ENCODE measurements at places on chromosomes 7 and 10.

GRCh38 chr7:4147926-4148620, 534.0 kb upstream of the FOXK1 start:
- DNase-seq = no peak

GRCh38 chr10:89640241-89640640, 4.8 kb downstream of the PANK1 start:
- DNase-seq = no peak

- no peak for DNase-seq
Measured at GRCh38 chr7:110839866-110840265, 251.1 kb upstream of the LRRN3 start.

- peak; percentile 30 for DNase-seq
Measured at GRCh38 chr7:7992506-7992905, 23.9 kb downstream of the GLCCI1 start.

DNA sequence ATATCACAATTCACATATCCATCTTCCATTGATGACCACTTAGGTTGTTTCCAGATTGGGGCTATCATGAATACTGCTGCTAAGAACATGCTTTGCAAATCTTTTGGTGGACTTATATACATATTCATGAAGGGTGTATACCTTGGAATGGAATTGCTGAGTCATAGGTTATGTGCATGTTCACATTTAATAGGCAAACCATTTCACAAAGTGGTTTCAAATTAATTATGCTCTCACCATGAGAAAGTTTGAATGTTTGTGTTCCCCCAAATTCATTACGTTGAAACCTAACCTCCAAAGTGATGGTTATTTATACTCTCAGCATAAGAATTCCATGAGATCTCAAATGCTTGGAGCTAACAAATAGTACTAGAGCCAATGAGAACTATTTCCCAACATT, 86.4 kb downstream of the VPS41 start:
- peak; percentile 51 for DNase-seq

DNA sequence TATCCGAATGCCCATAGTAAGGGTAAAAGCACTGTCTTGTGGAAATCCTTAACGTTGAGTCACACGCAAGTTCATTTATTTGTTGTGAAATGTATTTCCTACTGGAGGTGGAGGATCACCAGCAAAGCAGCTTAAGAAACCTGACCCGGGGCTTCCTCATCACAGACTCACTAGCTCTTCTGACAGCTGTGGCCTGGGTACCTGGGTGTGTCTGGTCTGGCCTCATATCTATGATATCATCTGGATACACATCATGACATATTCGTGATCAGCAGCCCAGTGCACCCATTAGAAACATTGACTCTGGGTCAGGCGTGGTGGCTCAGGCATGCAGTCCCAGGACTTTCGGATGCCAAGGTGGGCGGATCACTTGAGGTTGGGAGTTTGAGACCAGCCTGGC, 8.8 kb downstream of the DRGX start:
- peak; percentile 19 for DNase-seq

DNA sequence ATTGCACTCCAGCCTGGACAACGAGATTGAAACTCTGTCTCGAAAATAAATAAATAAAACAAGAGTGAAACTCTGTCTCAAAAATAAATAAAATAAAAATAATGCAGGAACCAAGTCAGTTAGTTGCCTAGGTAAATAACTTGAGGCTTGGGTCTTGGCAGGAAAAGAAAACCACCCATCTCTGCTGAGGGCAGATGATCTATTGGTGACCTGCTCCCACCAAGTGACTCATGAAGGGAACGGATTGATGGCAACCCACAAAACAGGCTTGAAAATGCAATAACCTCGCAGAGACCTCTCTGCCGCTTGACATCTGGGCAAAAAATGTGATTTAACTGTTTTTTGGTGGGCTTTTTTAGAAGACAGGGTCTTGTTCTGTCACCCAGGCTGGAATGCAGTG, 86.6 kb downstream of the CALN1 start:
- no peak for DNase-seq

GRCh38 chr7:51009716-51010496, 227.2 kb upstream of the GRB10 start:
- DNase-seq = peak; percentile 61

GRCh38 chr7:88399696-88400240, 93.1 kb upstream of the STEAP4 start:
- no peak for DNase-seq

- DNase-seq = no peak
Measured at GRCh38 chr7:83415840-83416239, 233.1 kb downstream of the SEMA3E start.

- no peak for DNase-seq
Measured at GRCh38 chr7:157656195-157656769, 319.5 kb downstream of the DNAJB6 start.

DNA sequence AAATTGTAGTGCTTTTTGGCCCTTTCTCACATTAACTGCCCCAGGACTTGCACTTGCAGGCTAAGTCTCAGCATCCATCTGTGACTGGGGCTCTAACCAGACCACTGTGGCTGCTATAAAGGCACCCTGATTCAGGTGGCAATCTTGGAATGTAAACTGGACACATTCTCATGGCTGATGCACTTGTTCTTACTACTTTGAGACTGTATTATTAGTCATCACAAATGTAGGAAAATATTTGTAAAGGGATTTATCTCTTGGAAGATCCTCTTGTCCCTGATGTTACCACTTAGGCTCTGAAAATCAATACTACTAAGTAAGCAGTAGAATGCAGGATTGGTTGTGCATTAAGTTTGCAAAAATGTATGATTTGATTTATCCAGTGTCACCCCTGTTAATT, 25.0 kb downstream of the PDE1C start:
- DNase-seq = no peak

DNA sequence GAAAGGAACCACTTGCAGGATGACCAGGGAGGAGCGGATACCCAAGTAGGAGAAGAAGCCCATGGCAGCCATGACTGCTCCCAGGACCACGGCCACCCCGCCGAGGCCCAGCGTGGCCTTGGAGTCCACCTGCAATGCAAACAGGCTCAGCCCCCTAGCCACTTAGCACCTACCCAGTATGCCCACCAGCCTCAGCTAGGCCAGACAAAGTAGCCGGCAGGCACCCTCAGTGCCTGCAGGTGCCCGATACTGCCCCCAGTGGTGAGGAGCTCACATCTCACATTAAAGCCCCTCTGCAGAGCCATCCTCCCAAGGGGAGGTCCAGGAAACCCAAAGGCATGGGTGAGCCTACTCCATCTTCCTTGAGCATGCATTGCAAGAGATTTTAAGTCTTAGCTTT, 6.6 kb downstream of the NPC1L1 start:
- peak; percentile 15 for DNase-seq

DNA sequence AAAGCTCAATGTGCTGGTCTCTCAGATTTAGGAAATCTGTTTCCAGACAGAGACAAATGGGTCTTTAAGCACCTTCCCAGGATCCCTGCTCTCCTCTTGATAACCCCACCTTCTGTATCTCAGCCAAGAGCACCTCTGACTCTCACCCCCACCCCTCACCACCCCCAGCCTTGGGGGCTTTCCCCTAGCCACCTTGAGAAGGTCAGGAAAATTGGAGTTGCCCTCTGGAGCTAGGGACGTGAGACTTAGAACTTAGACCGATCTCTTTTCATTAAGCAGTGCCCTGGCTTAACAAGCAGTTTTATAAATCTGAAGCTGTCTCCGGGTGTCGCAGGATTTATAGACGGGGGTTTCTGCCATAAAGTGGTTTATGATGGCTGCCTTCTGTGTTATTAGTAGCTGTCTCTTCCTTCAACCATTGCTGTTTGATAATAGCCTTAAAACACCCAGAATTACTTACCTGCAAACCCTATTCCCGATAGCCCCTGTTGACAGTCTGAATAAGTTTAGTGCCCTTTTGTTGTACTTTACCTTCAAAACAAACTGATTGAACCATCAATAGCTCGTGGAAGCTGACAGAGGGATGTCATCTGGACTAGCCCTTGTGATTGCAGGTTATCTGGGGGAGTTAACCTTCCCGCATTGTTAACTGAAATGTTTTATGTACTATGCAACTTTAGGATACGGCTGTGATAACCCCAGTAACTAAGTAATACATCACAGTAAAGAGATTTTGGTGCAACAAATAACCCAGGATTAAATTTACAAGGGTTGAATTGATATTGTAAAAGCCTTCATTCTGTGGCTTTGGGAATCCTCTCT, 621.5 kb downstream of the LRMDA start:
- no peak for DNase-seq

DNA sequence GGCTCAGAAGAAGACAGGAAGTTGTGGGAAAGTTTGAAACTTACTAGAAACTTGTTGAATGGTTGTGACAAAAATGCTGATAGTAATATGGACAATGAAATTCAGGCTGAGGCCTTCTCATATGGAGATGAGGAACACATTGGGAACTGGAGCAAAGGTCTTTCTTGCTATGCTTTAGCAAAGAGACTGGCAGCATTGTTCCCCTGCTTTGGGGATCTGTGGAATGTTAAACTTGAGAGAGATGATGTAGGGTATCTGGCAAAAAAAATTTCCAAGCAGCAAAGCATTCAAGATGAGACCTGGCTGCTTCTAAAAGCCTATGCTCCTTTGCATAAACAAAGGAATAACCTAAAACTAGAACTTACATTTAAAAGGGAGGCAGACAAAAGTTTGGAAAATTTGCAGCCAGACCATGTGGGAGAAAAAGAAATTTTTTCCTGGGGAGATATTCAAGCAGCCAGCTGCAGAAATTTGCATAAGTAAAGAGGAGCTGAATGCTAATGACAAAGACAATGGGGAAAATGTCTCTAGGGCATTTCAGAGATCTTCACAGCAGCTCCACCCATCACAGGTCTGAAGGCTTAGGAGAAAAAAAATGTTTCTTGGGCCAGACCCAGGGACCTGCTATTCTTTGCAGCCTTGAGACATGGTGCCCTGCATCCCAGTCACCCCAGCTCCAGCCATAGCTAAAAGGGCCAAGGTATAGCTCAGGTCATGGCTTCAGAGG, 16.5 kb upstream of the KCND2 start:
- no peak for DNase-seq

DNA sequence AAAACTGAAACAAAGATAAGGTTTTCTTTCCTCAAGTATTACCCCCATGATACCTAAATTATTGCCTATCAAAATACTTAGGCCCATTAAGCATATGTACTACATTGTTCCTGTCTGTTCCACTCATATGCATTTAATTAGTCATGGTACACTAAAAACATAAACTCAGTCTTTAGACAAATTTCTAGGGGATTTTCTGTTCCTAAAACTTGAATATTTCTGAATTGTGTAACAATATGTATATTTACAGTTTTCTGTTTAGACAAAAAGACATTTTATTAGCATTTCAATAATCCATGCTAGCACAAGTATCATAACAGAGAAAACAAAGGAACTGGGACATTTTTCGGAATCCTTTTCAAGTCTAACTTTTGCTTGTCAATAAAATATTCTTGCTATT, 234.2 kb downstream of the CRPPA start:
- DNase-seq = no peak

GRCh38 chr7:128883622-128884448, 21.2 kb downstream of the ATP6V1F start:
- peak; percentile 62 for DNase-seq

DNA sequence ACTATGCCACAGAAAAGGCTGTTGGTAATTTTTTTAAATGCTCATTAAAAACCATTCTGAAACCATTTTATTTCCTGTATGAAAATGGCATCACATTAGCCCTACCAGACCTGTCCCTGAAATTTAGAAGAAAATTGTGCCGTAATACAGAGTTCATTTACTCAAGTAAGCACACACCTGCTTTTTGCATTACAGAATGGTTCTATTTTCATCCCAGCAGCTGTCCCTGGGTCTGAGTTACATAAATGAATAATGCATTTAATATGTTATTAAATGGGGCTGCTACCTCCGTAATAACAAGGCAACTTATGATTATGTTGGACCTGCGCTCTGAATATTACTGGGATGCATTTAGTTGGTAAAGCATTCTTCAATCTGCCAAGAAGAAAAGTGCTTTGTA, 508.9 kb downstream of the SORCS1 start:
- no peak for DNase-seq

GRCh38 chr7:121451367-121452094, 55.4 kb upstream of the FAM3C start:
- DNase-seq = no peak

- no peak for DNase-seq
Measured at GRCh38 chr10:48343921-48344598, 37.6 kb downstream of the MAPK8 start.

- no peak for DNase-seq
Measured at GRCh38 chr10:52423369-52423768, 109.3 kb downstream of the DKK1 start.

DNA sequence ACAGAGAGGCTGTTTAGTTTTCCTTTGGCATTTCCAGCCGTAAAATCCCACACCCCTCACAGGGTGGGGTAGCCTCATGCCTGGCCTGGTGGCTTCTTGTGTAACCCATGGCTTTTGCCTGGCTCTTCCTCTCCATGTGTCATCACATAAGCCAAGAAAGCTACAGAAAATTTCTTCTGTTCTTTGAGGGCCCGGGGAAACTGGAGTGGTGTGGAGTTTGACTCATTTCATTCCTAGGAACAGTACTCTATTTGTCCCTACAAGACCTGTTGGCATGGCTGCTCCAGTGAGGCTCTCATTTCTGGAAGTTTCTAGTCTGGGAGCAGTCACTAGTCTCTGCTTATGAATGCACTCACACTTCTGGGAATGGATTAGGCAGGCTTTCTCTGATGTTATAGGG, 523.9 kb downstream of the SUGCT start:
- DNase-seq = no peak

DNA sequence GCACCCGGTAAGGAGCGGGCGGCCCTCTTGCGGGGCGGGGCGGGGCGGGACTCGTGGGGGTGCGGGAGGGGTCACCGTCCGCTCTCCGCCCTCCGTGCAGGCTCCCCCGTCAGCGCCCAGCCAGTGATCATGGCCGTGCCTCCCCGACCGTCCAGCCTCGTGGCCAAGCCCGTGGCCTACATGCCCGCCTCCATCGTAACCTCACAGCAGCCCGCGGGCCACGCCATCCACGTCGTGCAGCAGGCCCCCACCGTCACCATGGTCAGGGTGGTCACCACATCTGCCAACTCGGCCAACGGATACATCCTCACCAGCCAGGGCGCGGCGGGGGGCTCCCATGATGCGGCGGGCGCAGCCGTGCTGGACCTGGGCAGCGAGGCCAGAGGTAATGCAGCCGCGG, 16.2 kb upstream of the AP5Z1 start:
- DNase-seq = no peak

DNA sequence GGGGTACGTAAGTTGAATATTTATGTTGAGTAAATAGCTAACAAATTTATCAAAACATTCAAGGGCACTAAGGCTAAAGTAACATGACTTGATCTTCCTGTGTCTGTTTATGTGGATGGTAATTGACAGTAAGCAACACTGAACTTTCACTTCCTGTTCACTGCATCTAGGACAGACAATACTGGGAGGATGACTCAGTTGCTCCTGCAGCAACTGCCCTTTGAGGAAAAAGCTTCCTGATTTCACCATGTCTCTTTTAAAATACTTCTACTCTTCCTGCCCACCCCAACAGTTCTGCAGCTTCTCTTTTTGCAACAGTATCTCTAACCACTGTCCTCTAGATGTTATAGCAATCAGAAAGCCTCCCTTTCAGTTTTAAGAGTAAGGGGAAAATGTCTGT, 76.6 kb upstream of the HGF start:
- no peak for DNase-seq

DNA sequence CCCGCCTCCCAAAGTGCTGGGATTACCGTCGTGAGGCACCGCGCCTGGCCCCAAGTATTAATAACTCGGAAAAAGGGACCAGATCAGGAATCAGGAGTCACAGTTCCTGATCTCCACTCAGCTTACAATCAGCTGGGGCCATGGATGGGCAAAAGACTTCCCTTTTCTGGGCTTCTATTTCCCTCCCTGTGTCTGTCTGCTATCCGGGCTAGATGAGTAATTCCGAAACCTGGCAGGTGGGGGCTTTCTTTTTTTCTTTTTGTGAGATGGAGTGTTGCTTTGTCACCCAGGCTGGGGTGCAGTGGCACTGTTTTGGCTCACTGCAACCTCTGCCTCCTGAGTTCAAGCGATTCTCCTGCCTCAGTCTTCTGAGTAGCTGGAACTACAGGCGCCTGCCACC, 11.6 kb downstream of the RPS24 start:
- no peak for DNase-seq
